ENCODE measurements at places on chromosomes 2 and 18.

DNA sequence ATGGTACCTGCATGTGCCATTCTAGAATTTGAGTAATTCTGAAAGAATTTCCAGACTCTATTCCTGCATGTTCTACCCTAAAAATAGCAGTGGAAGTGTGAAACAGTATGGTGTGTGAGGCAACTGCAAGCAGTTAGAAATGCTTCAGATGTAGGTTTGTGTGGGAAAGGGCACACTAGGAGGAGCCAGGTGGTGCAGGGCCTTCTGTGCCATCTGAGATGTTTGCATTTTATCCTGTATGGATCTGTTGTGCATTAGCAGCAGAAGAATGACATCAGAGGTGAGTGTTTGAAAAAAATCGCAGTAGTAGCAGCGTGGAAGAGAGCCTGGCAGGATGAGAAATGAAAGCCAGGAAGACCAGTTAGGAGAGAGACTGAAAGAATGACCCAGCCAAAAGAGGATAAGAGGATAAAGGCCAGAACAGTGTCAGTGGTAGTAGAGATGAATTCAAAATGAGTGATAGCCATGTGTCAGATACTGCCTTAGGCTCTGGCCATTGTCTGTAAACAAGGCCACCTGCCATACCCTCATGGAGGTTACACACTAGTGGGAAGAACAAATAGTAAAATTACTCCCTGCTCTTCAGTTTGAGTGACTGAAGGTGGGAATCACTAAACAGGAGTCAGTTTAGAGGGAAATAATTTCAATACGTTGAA is 142.2 kb downstream of the PKP4 start:
- no peak for DNase-seq

GRCh38 chr18:32930695-32931301 is 158.0 kb upstream of the KLHL14 start:
- no peak for DNase-seq

- no peak for DNase-seq
Measured at GRCh38 chr2:98293931-98294687, 52.1 kb upstream of the CNGA3 start.

DNA sequence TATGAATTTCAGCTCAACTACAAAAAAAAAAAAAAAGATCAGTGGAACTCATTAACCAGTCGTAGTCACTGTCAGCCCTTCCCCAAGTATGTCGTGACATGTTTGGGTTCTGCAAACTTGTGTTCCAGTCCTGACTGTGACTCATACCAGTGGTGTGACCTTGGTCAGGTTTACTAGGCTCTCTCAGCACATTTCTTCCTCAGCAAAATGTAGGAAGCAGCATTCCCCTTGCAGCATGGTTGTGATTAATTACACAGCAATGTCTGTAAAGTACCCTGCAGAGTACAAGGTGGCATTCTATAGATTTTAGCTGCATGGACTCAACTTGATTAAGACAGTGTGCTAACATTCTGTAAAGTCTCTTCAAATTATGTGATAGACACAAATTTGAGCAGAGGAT is 156.9 kb downstream of the LAMA1 start:
- DNase-seq, result peak; percentile 45

DNA sequence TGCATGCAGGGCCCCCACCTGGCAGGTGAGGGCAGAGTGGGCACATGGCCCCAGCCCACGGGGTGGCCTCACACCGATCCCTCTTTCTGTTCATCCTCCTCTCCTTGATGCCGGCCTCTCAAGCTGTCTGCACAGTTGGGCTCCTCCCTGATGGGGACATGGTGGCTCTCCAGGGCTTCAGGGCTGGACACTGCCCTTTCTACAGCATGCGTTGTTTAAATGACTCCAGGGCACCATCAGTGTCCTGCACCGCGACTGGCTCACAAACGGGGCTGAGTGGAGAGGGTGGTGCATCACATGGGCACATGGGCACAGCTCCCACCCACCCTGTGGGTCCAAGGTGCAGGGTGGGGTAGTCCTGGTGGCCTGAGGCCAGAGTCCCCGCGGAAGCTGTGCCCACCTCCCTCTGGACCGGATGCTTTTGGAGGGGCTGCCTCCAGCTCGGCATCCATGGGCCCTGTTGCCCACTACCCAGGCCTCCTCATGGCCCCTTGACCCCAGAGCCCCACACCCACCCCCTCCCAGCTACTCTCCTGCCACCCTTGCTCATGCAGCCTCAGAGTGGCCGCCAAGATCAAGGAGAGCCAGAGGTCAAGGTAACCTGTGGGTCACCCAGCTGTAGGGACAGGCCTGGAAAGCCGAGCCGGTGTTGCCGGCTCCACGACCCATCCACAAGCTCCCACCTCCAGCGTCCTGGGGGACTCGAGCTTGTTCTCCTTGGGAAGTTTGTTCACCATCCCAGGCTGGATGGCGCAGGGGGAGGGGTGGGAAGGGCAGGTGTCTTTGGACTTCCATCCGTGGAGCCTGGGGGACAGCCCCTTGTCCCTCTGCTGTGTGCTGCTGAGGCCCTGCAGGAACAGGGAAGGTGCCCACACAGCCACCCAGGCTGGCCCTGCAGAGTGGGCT is 12.3 kb upstream of the SNED1 start:
- no peak for DNase-seq

All from kidney epithelial cell (primary cell).